AG09309 (cell line): ENCODE measurements at places on chromosomes 7 and 10.

GRCh38 chr10:30594077-30594476 lies 35.5 kb downstream of the LYZL2 start:
- DNase-seq, result no peak

GRCh38 chr10:118472415-118473304 lies 122.8 kb downstream of the PRLHR start:
- DNase-seq, result no peak

DNA sequence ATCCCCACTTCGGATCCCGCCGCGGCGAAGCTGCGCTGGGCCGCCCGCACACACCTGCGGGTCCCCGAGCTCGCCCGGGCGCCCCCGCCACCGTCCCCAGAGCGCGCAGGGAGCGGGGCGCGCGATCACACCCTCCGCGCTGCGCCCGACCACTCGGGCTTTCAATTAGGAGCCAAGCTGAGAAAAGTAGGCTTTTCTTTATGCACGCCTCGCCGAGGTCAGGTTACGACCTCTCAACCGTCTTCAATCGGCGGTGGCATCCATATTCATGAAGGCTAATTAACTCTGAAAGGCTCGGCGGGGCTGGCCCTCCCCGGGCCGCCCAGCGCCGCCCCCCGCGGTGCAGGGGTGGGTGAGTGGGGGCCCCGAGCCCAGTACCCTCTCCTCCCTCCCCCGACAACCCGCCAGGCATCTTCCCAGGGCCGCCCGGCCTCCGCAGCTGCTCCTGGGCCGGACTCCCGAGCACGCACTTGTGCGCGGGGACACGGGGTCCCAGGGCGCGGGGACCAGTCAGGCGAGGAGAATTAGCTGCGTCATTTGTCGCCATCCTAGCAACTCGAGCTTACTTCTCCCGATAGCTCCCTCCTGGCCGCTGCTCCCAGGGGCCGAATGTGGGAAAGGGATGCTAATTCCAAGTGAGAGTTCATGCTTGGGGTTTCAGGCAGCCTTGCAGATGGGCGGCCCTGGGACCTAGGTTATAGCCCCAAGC lies 155.5 kb upstream of the LYZL2 start:
- no peak for DNase-seq

GRCh38 chr7:7817748-7818147 lies 99.3 kb upstream of the RPA3 start:
- DNase-seq, result no peak

GRCh38 chr10:81314471-81314870 lies 560.5 kb upstream of the NRG3 start:
- DNase-seq, result no peak

DNA sequence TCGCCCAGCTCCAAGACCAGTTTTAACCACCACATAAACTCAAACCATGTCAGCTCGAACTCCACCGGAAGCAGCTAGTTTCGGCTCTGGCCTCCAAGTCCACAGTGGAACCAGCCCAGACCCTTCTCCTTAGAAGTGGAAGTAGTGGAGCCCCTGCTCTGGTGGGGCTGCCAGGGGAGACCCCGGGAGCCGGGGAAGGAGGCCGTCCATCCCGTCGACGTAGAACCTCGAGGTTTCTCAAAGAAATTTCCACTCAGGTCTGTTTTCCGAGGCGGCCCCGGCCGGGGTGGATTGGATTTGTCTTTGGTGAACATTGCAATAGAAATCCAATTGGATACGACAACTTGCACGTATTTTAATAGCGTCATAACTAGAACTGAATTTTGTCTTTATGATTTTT lies 87.5 kb downstream of the RGS10 start:
- no peak for DNase-seq

GRCh38 chr7:130927062-130927461 lies 193.1 kb upstream of the KLF14 start:
- DNase-seq, result no peak

DNA sequence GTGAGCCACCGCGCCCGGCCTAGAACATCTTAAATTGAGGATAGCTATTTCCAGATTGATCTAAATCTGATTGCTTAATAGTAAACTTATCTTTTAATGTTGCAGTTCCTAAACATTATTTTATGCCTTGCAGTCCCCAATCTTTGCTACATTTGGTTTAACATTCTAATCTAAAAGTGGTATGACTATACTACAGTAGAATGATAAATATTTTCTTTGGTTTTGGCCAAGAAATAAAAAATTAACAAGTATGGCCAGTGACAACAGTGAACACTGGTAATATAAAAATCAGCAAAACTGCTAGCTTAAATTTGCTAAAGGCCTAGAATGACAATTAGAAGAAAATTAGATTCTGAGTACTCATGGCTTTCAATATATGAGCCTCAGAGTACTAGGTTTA lies 73.5 kb downstream of the CDK6 start:
- no peak for DNase-seq

DNA sequence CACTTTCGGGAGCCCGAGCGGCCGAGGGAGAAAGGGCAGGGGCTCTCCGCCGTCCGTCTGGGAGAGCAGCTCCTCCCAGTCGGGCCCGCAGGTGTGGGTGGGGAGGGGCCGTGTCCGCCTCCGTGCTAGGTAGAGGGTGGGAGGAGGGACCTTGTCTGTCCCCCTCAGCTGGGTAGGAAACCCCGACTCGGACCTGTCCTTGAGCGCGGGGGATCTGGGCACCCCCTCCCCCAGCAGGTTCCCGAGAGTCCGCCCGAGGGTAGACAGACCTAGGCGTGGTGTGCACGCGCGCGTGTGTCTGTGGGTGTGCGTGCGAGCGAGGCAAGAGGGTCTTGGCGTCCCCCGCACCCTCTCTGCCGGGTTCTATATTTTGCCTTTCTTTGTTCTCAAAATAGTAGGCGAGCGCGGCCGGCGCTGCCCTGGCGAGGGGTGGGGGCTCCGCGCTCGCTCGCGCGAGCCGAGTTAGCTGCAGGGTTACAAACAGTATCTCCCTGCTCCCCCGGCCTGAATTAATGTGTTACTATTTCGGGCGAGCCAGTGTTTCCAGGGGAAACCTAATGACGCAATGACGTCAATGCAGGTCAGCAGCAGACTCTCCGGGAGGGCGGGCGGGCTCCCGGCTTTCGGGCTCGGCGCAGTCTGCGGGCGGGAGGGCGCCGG lies 73.9 kb upstream of the LEP start:
- DNase-seq, result no peak
